ENCODE measurements at places on chromosomes 11 and 22. TPM values are rescaled to one million over a fixed set of nuclear protein-coding genes. Genes with fewer than 3 reads are reported as not detected.
A peak's percentile ranks its signal among the peaks of the same experiment; 100 is the strongest.

GRCh38 chr11:60919320-60919719 is 4.9 kb upstream of the TMEM132A start:
- DNase-seq, result no peak

Gene ATF4
- total RNA-seq, result 460 TPM

Gene PGA5
- total RNA-seq, result not detected

Gene RBMXL2
- total RNA-seq, result not detected

DNA sequence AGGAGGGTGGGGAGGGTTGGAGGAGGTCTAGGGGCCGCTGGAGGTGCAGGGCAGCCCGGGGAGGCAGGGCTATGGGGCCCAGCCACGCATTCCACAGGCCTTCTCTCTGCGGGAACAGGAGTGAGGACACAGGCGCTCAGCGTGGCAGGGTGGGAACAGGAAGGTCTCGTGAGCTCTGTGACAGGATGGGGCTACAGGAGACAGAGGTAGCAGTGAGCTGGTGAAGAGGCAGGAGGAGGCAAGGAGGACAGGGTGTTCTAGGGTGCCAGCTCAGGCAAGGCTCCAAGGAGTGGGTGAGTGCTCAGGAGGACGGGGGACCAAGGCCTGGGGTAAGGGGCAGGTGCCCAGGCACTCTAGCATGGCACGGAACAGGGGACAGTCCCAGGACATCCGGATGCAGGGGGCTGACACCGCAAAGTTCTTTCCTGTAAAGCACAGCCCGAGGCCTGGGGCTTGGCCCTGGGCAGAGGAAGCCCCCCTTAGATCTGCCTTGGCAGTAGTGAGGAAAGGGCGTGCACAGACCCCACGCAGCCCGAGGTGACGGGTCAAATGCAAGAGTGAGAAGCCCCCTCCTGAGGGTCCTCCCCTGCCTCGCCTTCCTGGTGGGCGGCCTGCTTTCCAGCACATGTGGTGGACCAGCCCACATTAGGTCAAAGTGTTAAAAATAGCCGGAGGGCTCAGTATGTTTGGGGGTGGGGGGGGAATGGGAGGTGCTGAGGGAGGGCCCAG is 4.7 kb upstream of the NEAT1 start:
- peak; percentile 38 for DNase-seq

DNA sequence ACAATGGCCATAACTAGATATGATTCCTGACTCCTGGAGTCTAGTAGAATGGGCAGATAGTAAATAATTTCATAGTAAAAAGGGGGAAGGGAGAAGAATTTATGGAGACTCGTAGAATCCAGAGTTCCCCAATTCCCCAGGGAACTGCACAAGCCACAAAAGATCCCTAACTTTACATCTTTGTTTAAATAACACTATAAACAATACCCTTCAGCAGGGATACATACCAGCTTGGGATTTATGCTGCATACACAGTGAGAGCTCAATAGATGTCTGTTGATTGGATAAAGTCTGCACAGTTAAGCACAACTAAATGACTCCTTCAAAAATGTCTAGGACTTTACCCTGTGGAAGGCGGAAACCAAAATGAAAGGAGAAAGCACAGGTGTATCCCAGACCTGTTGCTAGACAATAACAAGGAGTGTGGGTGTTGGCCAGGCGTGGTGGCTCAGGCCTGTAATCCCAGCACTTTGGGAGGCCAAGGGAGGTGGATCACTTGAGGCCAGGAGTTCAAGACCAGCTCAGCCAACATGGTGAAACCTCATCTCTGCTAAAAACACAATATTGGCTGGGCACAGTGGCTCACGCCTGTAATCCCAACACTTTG is 6.8 kb downstream of the SLC35F2 start:
- no peak for DNase-seq

DNA sequence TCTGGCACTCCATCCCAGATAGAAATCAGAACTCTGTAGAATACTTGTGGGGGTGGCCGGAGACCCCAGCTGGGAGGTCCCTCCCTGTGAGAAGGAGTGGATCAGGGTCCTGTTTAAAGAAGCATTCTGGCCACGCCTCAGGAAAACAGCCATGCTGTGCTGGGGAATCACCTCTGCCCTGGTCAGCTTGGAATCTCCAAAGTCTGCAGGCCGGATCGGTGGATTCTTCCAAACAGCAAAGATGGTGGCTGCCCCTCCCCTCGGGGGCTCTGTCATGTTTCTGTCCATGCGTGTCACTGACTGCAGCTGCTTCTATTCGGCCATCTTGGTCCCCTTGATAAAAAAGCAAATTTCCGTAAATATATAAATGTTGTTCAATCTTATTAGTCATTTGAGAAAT is 365.9 kb downstream of the JRKL start:
- DNase-seq, result no peak

Gene BBOX1
- not detected for total RNA-seq

Gene OR10D3
- total RNA-seq, result not detected

DNA sequence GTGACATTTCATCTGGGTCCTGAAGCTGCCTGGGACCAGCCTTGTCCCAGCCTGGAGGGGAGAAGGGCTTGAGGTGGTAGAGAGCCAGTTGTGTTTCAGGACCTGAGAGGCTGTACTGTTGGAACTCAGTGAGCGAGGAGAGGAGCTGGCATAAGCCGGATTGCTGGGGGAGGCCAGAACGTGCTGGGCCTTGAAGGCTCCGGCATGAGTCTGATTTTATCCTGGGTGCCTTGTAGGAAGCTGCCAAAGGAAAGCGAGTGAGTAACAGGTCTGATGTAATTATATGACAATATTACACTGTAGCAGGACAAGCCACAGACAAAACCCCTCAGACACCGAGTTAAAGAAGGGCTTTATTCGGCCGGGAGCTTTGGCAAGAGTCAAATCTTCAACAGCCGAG is 17.2 kb downstream of the AP2A2 start:
- DNase-seq, result no peak

DNA sequence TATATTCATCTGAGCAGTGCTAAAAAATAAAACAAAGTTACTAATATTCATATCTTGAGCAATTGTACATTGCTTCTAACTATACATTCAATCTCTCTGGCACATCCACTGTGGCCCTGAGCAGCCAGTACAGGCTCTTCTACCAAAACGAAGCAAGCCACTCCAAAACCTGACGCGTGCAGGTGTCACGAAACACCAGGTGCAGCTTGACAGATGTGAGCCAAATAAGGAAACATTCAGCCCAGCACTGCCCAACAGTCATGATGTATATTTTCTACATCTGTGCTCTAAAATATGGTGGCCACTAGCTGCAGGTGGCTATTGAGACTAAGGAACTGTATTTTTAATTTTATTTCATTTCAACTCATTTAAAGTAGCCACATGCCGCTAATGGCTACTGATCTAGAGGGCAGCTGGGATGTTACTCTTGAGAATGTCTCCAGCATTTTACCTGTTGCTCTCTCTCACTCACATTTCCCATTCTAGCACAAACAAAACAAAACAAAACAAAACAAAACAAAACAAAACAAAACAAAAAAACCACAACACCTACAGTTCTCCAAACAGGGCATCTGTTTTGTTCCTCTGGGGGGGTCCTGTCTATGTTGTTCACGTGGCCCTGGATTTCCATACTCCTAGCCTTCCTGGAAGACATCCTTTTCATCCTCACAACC is 77.7 kb downstream of the LARGE1 start:
- no peak for DNase-seq

DNA sequence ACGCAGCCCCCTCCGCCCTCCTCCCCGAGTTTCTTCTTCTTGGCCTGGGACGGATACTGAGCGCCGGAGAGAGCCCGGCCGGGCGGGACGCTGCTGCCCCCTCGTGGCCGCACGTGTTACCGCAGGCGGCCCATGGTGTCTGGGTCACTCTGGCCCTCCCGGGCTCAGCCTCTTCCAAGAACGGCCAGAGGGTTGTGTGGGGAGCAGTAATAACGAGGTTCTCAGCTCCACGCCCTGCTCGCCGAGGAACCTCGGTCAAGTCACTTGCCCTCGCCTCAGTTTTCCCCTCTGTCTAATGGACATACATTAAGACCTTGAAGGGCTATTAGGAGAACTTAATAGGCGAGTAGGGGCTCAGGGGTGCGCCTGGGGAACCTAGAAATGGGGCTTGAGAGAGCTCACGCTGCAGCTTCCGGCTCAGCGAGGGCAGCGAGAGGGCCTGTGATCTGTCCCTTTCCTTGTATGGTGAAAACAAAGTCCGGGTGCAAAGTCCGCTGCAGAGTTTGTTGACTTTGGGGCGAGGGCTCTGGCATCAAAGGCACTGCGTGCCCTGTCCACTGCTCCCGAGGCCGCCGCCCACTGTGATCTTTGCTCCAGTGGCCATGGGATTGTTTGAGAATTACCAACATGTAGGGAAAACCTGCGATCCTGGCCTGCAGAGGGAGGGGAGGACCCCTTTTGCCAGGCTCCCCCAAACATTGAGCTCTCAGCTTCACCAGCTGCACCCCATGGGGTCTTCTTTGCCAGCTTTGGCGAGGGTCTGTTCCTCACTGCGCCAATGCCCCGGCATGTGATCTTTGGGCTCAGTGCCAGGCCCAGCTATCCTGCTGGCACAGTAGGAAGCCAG is 14.4 kb upstream of the LRP5 start:
- peak; percentile 77 for DNase-seq

Gene CEND1
- total RNA-seq, result not detected

- DNase-seq, result no peak
Observed at GRCh38 chr11:133156986-133157745, 375.1 kb downstream of the OPCML start.

GRCh38 chr11:79276736-79277325 is 164.0 kb downstream of the TENM4 start:
- no peak for DNase-seq

DNA sequence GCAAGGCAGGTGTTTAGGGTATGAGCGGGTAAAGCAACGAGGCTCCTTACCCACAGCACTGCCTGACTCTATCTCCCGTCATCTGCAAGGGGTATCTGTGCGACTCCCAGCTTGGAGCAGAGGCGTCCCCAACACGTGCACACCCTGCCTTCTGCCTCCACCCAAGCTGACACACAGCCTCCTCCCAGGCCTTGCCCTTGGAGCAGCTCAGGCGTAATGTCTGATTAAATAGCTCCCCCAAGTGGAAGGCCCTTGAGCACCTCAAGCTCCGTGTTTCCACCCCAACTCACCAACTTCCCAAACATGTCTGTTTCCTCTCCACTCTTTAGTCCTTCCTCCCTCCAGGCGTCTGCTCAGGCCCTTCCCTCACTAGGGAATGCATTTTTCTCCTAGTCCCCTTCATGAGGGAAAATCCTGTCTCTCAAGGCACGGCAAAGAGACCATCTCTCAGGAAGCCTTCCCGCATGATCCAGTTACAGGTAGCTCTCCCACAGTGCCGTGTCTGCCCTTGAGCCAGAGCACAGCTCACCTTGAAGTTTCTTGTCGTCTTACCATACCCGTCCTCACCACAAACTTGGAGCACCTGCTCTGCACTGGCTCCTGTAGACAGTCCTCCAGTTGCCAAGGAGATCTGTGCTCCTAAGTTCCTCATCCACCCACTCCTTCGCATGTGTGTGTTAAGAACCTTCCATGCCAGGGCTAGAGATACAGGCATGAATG is 15.8 kb downstream of the CYB5R2 start:
- DNase-seq, result no peak

Measured in activated naive CD4-positive, alpha-beta T cell treated with anti-CD3 and anti-CD28 coated beads, Interleukin-2, amount 50 U/mL, for 72 hours (primary cell).